ENCODE measurements at places on chromosomes 7 and 10.
A peak's percentile ranks its signal among the peaks of the same experiment; 100 is the strongest.

- no peak for DNase-seq
Measured at GRCh38 chr10:12195281-12195602, 449 bp downstream of the NUDT5 start.

DNA sequence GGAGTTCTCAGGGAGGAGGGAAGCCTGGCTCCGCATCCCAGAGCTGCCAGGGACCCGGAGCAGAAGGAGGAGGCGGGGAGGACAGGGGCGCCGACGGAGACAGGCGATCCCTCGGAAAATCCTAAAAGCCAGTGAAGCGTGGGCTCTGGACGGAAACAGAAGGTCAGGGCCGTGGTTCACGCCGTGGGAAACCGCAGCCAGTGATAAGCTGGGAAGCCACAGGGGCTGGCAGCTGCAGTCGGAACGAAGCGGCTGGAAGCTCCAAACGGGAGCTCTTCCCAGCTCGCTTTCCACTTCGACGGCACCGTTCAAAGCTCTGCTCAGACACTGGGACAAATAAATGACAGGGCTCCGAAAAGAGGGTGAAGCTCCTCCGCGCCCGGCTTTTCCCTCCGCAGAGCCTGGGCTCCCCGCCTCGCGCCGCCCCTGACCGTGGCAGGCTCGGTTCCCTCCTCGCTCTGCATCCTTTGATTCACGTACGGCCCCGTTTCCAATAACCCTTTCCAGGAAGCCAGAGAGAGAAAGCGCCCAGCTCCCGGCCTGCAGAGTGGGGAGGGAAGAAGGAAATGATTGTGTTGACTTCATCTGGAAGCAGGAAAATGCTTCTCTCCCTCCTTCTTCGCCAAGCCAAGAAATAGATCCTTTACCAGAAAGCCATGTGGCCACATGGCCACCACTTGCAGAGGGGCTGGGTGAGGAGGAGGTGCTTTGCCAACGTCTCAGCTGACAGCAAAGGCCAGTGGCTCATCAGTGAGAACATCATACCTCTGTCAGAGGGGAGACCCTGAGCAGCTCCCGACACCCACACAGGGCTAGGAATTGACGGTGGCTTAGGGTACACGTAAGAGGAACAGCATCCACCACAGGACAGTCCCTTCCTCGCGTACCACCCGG is 57.4 kb downstream of the ADRB1 start:
- DNase-seq = no peak

DNA sequence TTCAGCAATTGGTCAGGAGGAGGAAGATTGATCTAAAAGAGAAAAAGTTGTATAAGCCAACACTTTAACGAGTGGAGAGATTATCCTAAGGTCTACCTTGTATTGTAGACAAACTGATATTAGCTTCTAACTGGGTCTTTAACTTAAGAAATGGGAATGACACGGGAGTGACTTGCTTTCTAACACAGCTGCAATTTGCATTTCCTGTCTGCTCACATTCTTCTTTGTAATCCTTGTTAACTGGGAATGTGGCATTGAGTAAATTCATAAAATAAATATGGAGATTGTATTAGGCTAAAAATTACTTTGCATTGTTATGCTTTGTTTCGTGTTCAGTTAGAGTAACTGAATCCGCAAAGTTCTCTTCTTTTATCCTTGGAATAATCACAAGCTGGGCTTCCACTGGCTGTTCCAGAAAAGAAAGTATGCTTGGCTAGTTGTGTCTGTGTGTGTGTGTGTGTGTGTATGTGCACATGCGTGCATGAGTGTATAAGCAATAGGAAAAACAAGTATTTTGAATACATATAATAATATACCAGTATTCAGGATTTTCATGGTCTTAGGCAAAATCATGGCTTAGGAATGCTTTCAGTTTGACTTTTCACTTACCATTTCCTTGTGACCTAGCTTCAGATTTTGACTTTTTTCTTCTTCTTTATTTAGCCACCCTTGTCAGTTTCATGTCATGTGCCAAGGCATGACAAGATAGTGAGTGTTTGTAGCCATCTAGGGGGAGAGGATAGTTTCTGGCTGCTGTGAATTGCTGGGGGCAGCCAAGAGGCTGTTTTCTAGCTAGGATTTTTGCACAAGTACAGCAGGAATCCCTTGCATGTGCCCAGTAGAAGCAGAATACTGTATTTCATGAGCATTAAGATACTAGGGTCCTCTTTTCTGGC is 54.5 kb upstream of the FZD8 start:
- no peak for DNase-seq

GRCh38 chr7:77216181-77216845 is 16.7 kb upstream of the FGL2 start:
- no peak for DNase-seq

DNA sequence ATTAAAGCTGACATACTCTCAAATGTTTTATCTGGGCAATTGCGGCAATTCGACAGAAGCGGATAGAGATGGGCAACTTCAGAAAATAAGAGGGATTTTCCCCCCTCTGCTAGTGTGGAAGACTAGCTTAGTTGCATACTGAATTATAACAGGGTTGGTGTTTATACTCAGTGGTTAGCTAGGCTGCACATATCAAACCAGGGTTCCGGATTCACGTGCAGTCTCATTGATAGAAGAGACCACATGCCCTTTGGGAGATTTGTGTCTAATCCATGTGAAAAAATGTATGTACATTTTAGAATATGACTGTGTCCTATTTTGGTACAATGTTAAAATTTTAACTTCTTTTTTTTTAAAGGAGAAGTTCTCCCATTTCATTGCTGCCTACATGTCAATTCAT is 136.9 kb upstream of the FZD1 start:
- DNase-seq = no peak

DNA sequence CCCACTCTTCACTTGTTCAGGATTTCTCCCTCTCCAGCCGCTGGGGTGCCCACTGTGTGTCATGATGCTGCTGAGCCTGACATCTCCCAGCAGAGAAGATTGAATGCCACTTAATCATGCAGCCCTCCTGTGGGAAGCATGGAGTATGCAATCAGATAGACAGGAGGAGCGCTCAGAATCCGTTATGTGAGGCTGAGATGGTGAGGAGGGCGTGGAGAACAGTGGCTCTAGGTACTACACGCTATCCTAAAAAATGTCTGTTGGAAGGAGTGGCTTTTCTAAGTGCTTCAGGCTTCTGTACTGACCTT is 334.3 kb downstream of the LRMDA start:
- DNase-seq = no peak

DNA sequence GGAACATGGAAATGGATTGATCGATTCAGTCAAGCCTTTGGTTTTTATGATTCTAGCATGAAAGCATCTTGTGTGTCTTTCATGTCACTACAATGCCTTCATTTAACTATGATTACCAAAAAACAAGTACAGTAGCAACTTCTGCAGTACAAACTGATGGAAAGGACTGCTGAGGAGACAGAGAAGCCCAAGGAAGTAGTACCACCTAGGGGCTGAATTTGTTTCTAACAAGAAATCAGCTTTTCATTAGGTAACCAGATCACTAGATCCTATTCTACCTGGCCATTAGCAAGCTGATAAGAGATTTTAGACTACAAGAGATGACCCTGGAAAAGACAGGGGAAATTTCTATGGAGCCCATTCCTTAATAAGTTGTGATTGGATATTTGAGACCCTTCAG is 3.2 kb upstream of the IFIT1 start:
- DNase-seq = peak; percentile 47

GRCh38 chr10:119786117-119786769 is 60.4 kb downstream of the INPP5F start:
- DNase-seq = no peak

DNA sequence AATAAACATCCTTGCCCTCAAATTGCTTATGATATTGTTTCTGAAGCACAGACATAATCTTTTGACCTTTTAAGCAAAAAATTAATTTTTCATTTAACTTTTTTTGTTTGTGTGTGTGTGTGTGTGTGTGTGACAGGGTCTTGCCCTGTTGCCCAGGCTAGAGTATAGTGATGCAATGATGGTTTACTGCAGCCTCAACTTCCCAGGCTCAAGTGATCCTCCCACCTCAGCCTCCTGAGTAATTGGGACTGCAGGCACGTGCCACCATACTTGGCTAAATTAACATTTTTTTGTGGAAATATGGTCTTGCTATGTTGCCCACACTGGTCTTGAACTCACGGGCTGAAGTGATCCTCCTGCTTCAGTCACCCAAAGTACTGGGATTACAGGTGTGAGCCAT is 68.9 kb downstream of the BMPR1A start:
- no peak for DNase-seq

DNA sequence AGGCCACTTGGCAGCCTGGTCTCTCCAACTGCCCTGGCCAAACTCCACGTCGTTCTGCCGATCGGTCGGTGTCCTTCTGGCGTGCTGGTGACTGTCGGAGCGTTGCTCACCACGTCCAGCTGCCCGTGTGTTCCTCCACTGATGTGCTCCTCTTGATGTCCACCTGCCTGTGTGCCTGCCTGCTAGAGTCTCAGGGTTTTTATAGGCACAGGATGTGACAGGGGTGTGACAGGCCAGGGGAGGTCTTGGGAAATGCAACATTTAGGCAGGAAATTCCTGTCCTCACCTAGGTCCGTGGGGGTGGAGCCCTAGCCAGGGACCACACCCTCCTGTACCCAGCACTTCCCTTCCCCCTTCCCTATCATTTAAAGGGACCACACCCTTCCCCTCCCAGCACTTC is 25.2 kb upstream of the CFAP46 start:
- peak; percentile 32 for DNase-seq

DNA sequence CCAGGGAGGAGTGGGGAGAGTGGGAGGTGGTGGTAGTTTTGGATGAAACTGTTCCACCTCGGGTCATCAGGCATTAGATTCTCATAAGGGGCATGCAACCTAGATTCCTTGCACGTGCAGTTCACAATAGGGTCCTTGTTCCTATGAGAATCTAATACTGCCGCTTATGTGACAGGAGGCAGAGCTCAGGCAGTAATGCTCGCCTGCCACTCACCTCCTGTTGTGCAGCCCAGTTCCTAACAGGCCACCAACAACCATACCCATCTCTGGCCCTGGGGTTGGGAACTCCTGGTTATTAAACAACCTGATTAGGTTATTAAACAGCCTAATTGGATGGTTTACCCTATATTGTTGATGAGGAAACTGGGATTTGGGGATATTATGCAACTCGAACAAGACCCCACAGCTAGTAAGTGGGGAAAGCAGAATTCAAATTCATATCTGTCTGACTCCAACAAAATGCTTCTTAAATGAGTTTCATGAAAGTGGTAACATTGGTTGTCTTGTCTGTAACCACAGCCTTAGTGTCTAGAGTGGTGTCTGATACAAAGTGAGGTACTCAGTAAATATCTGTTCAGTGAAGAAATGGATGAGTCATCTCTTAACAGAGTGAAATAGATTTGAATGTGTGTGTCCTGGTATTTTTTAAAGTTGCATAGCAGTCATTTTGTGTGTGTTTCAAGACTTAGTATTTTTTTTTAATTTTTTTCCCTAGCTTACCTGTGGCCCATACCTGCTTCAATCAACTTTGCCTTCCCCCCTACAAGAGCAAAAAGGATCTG is 101.6 kb downstream of the HECTD2 start:
- no peak for DNase-seq

DNA sequence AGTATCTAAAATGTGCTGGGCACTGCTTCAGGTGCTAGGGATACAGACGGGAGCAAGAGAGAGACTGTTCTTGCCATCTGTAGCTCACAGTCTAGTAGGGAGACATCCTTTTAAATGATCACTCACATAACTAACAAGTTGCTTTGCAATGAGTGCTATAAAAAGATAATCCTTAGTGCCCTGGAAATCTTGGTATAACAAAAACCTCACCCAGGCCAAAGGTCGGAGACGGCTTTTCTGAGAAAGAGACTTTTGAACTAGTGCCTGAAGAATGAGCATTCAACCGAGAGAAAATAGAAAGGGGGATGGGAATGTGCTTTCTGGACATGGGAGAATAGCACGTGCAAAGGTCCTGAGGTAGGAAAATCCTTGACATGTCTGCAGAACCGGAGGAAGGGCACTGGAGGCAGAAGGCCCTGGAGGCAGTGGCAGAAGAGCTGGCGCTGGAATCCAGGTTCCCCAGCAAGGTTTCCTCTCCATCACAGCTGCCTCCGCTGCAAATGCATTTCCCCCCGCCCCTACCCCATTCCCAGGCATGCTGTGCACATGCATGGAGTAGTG is 89.4 kb downstream of the COL13A1 start:
- no peak for DNase-seq

DNA sequence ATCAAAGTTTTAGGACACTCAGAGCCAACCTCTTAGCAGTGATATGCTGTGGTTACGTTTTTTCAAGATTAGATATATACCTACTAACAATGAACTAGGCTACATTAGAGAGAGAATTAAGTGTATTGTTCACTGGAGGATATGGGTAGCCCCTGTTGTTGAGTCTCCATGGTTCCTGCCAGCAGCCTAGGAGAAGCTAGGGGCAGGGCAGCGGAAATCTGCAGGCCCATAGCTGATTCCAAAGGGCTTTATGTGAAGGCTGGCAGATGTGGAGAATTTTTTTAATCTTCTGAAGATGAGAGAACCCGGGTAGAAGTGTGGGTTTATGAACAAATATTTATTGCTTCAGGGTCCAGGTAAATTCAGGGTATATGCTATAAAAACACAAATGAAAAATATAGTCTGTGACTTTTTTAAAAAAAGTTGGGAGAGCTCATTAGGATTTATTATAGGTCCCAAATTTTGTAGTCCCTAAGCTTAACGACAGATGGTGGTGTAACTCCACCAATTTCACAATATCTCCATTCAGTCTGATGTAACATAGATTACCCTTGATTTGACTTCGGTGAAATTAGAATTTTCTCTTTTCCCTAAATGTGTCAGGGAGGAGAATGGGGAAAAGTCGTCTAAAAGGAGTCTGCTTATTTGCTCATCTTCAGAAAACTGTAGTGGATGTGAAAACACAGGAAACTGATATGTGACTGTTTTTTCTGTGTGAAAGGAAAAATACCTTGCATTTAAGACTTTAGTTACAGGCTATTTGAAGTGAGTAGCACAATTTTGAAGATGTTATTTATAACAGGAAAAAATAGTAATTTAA is 163.0 kb upstream of the PPP1R3A start:
- DNase-seq = peak; percentile 11

GRCh38 chr7:18345641-18346234 is 149.8 kb upstream of the HDAC9 start:
- peak; percentile 80 for DNase-seq

DNA sequence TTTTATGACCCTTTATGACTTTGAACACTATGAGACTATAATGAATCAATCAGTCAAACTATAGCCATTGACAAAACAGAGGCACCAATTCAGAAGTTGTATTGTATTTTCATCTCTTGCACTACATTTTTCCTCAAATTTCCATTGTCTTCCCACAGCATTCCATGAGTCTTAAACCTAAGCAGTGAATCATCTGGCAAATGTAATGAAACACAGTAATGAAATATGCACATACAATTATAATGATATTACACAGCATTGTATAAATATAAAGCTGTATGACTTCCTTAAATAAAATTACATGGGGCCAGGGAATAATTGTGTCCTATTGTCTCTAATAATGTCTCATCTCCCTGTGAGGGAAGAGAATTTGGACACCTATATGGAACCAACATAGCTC is 45.0 kb downstream of the VWDE start:
- no peak for DNase-seq

GRCh38 chr7:145219461-145219860 is 383.6 kb upstream of the TPK1 start:
- DNase-seq = no peak

- DNase-seq = no peak
Measured at GRCh38 chr10:34996843-34997242, 93.3 kb downstream of the CUL2 start.

Measured in G401 (cell line).